ENCODE measurements at places on chromosomes 11 and 22.

- no peak for DNase-seq
Observed at GRCh38 chr11:12439615-12440014, 62.2 kb downstream of the PARVA start.

DNA sequence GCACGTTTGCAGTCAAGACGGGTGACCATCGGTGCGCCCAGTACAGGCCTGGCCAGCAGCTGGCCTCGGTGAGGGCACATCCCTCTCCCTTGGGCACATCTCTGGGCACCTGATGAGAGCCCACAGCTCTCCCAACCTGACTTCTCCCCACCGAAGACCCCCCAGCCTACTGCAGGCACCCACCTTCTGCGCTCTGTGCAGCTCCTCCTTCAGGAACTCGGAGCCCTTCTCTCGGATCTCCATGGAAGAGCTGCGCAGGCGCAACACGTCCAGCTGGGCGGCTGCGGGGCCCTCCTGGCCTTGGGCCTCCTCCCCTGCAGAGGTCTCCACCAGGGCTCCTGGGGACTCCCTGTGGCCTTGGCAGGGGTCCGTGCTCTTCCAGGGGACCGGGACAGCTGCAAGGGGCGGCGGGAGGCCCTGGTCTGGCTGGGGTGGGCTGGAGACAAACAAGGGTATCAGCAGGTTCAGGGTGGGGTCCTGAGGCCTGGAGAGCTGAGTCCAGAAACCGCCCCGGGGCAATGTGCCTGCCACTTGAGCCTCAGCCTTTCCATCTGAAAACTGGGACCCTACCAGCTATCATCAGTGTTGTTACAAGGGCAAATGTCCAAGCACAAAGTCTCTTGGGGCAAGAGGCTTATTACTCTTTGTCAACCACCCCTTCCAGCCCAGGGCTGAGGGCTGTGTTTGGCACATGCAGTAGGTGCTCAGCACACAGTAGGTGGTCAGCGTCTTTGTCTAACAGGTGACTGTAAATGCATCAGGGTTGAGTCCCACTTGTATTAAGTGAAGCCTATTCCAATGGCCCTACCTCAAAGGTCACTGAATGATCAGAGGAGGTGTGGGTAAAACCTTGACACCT is 9.3 kb downstream of the RAB3IL1 start:
- DNase-seq = no peak

DNA sequence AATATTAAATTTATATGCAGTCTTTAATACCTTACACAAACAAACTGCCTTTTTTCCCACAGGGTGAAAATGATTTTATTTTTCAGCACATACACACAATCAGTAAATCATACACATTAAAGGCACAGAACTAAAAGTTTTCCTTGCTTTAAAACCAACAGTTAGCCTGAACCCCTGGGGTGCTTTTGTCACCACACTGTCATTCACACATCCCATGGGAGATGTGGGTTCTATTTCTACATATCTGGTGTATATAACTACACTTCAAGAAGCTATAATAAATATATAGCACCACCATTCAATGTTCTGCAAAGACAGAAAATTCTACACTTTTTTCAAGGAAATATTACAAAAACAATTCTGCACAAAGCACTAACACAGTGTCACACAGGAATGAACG is 197.0 kb downstream of the GUCY1A2 start:
- DNase-seq = no peak

- DNase-seq = no peak
Observed at GRCh38 chr22:17548010-17548755, 15.1 kb upstream of the SLC25A18 start.

DNA sequence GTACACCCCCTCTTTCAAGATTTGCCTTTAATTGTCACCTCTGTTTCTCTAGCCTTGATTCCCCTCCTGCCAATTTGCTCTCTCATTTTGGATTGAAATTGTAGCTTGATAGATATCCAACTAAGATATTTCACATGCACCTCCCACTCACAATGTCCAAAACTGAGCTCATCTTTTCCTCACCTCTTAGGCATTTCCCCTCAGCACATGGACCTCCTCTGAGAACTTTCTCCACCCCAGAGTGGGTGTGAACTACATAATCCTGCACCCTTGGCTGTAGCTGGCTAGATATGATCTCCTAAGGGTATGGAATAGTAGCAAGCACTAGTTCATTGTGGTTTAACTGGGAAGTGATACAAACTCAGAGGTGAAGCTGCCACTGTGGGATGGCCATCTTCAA is 91.5 kb upstream of the SESN3 start:
- no peak for DNase-seq

GRCh38 chr11:132036220-132036619 is 665.8 kb downstream of the NTM start:
- no peak for DNase-seq

- no peak for DNase-seq
Observed at GRCh38 chr11:122131126-122131525, 15.1 kb upstream of the BLID start.

DNA sequence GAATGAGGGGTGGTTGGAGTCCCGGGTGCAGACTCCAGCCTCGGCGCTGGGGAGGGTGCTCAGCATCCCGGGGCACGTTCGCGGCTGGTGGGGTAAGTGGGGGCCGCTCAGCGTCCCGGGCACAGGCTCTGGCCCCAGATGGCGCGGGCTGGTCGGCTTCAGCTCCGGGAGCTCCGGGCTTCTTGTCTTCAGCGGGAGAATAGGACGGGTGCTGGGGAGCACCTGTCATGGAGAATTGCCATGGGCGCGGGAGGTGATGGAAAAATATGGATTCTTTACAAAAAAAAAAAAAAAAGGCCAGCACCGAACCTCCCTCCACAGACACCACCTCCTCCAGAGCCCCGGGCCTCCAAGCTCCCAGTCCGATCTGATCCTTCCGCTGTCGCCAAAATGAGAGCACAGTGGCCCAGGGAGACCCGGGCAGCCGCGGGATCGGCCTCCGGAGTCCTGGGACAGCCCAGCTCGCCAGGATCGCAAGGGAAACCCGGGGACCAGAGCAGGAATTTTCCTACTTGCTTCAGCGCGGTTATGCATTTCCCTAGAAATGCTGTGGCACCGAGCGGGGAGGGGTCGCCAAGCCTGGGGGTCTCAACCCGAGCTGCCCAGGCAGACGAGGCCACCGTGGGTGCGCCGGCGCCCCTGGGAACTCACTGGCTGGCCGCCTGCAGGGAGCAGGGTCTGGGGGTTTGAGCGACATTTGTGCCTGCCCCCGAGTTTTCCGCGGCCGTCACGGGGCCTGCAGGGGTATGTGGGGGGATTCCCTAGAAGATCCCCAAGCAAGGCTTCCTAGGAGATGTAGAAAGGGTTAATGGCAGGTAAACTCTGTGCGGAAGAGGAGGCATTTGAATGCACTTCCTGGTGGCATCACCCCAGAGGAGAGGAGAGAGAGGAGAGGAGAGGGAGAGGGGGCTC is 1336.9 kb downstream of the BRD1 start:
- no peak for DNase-seq

DNA sequence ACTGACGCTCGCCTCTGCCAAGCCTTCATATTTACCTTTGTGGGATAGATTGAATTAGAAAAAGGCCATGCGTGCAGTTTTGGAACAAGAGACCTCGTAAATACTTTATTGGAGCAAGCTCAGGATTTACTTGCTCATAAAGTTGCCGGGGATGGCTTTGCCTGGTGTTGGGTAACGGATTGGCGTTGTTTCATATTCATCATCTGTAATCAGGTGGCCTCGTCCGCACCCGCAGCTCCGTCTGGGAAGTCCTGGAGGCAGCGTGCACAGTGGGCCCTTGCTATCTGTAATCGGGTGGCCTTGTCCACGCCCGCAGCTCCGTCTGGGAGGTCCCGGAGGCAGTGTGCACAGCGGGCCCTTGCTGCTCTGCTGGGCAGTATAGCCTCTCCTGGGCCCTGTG is 1209.3 kb downstream of the BRD1 start:
- no peak for DNase-seq

- DNase-seq = peak; percentile 60
Observed at GRCh38 chr11:44286268-44286880, 23.6 kb downstream of the ALX4 start.

DNA sequence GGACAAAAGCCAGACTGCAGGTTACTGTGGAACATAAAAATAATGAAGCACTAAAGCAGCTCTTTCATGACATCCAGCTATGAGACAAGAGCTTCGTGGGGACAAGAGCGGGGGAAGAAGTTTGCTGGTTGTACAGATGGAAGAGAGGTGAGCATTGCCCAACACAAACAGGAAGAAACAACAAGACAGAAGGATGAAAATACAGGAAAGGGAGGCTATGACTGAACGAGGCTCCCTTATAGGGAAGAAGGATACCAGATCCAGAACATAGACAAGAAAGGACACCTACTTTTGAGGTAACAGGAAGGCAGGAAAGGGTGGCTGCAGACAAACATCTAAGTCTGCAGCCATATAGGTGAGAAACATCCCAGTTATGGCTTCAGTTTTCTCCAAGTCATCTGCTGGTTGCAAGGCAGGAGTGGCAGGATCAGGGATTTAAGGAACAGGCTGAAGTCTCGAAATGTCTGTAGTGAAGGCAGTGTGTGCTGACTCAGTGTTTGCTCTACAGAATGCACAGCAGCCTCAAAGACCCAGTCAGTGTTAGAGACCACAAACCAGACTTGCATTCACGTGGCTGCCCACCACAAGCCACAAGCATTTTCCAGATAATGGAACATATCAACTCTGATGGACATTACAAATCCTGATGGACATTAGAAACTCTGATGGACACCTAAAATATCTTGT is 1.9 kb downstream of the CLTCL1 start:
- no peak for DNase-seq

GRCh38 chr11:73228268-73229134 is 10.4 kb downstream of the P2RY2 start:
- no peak for DNase-seq

- no peak for DNase-seq
Observed at GRCh38 chr22:38844315-38845003, 631 bp upstream of the NPTXR start.

DNA sequence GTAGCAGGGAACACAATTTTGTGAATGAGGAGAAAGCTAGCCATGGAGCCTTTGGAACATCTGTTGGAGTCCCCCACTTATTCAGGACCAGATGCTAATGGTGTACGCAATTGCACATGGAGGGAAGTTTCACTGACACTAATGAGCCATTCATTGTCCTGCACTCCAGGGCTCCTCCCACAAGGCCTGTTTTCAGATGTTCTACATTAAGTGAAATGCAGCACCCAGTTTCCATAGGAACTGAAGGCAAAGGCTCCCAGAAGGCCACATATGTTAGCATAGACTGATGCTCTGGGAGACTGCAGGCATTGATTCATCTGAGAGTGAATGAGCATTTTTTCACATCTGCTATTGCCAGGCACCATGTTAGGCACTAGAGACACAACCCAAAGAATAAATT is 399.5 kb downstream of the ETS1 start:
- no peak for DNase-seq

DNA sequence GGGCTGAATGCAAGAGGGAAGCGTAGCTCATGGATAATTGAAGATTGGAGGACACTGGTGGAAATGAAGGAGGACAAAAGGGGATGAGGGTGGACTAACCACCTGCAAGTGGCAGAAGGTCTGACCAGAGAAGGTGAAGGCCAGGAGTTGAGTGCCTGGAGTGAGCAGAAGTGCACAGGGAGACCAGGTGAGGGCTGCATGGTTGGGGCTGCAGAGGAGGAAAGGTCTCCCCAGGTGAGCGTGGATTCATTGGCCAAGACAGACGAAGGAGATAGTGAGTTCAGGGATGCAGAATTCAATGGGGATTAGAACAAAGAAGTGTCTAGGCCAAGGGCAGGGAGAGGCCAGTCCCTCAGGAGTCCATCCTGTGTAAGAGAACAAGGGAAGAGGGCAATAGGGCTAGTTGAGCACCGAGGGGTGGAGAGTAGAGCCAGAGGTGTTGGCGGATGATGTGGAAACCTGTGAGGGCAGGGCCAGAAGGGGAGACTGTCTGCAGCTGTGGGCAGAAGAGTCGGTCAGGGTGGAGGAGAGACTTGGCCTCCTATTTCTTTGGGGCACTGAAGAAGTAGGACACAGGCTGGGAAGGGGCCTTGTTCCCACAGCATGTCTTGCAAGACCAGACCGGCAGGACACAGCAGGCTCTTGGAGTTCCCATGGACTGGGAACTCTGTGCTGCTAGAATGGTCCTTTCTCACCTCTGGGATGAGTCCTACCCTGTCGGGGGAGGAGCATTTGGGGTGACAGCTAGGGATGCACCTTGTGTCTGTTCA is 6.7 kb downstream of the TRIM29 start:
- DNase-seq = no peak

GRCh38 chr11:86246293-86246675 is 1.7 kb downstream of the EED start:
- no peak for DNase-seq

DNA sequence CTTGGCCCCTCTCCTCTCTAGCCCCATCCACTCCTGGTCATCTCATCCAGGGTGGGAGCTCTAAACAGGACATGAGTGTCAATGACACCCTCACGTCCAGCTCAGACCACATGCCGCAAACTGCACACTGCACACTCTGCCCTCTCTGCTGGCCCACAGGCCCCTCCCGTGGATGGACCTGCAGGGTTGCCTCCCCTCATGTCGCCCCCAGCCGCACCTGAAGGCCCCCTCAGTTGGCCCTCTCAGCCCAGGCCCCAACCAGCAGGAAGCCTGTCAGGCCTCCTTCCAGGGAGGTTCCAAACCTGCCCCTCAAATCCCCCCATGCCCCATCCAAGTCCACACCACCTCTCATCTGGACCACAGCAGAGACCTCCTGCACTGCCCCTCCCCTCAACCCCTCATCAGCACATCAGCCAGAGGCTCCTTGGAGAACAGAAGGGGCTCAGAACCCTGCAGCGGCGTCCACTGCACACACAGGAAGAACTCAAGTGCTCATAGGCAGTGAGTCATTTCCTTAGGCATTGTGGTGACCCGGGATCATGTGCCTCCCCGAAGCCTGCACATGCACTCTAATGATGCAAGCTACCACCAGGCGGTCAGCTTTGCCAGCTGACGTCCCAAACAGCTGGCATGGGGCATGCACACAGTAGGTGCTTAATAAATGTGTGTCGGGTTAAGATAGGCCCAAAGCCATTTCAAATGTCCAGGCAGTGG is 12.9 kb upstream of the CDKN1C start:
- DNase-seq = peak; percentile 51

GRCh38 chr11:9838961-9839360 is 175.1 kb downstream of the SWAP70 start:
- DNase-seq = no peak

- DNase-seq = no peak
Observed at GRCh38 chr11:134756811-134757540, 344.9 kb upstream of the B3GAT1 start.

DNA sequence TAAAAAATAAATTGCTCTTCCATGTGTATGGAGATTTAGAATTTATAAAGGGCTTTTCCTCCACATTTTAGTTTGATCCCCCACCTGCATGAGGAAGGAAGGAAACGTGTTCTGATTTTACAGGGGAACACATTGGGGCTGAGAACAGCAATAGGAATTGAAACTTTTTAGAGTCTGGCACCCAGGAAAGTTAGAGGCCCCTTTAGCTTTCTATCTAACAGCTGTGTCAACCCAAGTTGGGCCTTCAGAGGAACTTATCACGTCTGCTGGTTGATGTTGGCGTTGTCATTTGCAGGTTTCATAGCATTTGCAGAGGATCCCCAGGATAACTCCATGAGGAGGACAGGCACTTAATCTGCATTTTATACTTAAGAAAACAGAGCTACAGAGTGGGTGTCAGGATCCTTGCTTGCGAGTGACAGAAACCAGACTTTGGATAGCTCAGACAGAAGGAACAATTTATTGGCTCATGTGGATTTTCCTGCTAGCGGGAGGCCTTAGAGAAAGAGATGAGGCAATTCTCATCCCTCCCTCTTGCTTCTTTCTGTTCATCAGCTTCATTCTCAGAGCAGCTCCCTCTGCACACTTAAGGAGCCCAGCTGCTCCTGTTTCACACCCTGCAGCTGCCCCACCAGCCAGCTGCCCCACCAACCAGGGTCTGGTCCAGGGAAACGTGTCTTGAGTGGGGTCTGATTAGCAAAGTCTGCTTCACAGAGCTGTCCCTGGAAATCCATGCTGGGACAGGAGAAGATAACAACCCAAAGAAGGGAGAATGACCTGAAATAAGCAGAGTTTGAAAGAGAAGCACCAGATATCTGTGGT is 92.5 kb upstream of the OR4B1 start:
- DNase-seq = no peak

Data from stimulated activated naive CD8-positive, alpha-beta T cell treated with anti-CD3 and anti-CD28 coated beads, Interleukin-15, amount 100 ng/mL, for 72 hours (primary cell).